ENCODE measurements at places on chromosomes 5 and 9. TPM values are rescaled to one million over a fixed set of nuclear protein-coding genes. Genes with fewer than 3 reads are reported as not detected.

FSTL4 gene
- 6.0 TPM for total RNA-seq

FAM13B gene
- total RNA-seq: 11.9 TPM

EQTN gene
- total RNA-seq: not detected

GBA2 gene
- 39.1 TPM for total RNA-seq

SLC4A9 gene
- total RNA-seq: not detected

SEMA6A gene
- total RNA-seq: 0.15 TPM

ASPN gene
- total RNA-seq: not detected

DOCK2 gene
- 3.1 TPM for total RNA-seq

FCN2 gene
- total RNA-seq: not detected

TAF11L10 gene
- not detected for total RNA-seq

OR1J2 gene
- not detected for total RNA-seq

WDR38 gene
- 0.07 TPM for total RNA-seq

COL5A1 gene
- total RNA-seq: 37.0 TPM

CARTPT gene
- total RNA-seq: not detected

FGF18 gene
- 4.8 TPM for total RNA-seq

CKMT2 gene
- total RNA-seq: not detected

SLC34A1 gene
- not detected for total RNA-seq

FBLL1 gene
- 0.07 TPM for total RNA-seq

PCDHB10 gene
- 0.06 TPM for total RNA-seq

RANBP17 gene
- 1.6 TPM for total RNA-seq

ALDOB gene
- not detected for total RNA-seq
